ENCODE measurements at places on chromosomes 11 and 22.

GRCh38 chr11:1116666-1117390 is 40.9 kb upstream of the MUC5AC start:
- DNase-seq, result no peak

DNA sequence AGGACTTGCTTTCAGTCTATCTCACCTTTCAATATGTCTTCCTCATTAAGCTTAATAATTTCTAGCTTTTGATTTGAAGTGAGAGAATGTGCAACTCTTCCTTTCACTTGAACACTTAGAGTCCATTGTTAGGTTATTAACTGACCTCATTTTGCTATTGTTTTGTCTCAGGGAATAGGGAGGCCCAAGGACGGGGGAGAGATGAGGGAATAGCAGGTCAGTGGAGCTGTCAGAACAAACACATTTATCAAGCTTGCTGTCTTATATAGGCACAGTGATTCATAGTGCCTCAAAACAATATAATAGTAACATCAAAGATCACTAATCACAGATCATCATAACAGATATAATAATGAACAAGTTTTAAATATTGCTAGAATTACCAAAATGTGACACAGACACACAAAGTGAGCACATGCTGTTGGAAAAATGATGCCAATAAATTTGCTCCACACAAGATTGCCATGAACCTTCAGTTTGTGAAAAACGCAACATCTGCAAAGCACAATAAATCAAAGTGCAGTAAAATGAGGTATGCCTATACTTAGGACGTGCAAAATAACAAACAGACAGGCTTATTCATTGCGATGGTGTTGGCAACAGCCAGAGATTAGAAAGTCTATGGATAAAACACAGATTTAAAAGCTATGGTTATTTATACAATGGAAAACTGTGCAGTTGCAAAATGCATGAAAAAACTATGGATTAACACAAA is 106.3 kb upstream of the TEAD1 start:
- no peak for DNase-seq

DNA sequence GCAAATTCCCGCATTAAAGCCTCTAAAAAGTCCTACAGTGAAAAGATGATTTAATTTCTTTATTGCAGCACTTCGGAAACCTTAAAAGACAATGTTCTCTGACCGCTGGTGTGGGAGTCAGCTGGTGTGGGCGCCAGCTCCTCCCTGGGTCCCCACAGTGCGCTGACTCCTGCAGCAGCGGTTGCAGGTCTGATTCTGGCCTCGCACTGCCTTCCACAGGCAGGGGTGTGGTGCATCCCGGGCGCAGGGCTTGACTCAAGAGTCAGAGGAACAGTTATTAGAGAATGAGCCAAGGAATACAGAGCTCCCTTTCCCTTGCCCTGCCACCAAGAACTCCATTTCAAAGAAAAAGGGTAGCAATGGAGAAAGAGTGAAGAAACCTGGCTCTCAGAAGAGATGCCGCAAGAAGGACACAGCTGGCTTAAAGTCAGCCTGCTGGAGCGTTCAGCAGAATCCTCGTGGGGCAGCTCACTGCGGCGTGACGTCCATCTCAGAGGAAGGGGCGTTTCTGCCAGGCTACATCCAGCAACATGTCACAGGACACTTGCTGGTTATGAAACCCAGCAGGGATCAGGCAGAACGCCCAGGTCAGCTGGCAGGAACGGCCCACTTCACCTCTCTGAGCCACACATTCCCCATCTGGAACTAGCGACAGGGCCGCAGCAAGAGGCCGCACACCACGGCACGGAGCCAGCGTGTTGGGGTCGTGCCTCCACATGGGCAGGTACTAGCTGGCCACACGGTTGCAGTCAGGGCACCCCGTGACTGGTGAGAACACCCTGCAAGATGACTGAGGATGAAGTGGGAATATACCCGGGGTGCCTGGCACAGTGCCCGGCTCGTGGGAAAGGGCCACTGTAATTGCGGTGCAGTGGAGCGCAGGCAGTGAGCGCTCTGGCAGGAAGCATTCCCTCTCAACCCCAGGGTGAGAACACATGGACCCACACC is 18.1 kb upstream of the EFCAB6 start:
- no peak for DNase-seq

DNA sequence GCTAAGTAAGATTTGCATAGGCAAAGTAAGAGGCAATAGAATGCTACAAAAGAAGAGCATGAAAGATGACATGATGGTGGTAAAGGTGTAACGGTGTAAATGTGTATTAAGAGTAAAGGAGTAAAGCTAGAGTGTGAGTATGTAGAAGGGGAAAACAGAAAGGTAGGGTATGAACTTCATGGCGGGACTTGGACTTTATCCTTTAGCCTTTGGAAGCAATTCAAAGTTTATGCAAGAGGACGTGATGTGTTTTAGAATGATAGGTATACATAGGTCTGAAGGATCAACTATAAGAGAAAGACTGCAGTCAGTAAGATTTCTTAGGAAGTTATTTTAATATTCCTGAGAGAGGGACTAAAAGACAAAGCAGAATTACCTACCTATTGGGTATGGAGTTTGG is 358.0 kb upstream of the FAT3 start:
- DNase-seq, result no peak

GRCh38 chr22:44325718-44326490 is 13.2 kb upstream of the SHISAL1 start:
- no peak for DNase-seq

GRCh38 chr22:37979782-37980181 is 4.6 kb downstream of the SOX10 start:
- DNase-seq, result no peak
